IMR-90 (cell line): ENCODE measurements at places on chromosomes 2 and 18. TPM values are rescaled to one million over a fixed set of nuclear protein-coding genes. Genes with fewer than 3 reads are reported as not detected.

GRCh38 chr2:60318544-60318943 is 234.9 kb downstream of the BCL11A start:
- DNase-seq = no peak

- DNase-seq = no peak
Observed at GRCh38 chr2:219060821-219061791, at the start of gene IHH. Gene IHH, minus strand, starts transcription at chr2:219060921. Its CDS starts 454 bp downstream, at chr2:219060467.

- peak; percentile 9 for DNase-seq
Observed at GRCh38 chr2:216210701-216211540, 101.8 kb downstream of the XRCC5 start.

GRCh38 chr2:121903037-121903689 is 147.7 kb downstream of the TSN start:
- no peak for DNase-seq

DOK6 gene
- 2.7 and 3.9 TPM in 2 replicates for total RNA-seq

DNA sequence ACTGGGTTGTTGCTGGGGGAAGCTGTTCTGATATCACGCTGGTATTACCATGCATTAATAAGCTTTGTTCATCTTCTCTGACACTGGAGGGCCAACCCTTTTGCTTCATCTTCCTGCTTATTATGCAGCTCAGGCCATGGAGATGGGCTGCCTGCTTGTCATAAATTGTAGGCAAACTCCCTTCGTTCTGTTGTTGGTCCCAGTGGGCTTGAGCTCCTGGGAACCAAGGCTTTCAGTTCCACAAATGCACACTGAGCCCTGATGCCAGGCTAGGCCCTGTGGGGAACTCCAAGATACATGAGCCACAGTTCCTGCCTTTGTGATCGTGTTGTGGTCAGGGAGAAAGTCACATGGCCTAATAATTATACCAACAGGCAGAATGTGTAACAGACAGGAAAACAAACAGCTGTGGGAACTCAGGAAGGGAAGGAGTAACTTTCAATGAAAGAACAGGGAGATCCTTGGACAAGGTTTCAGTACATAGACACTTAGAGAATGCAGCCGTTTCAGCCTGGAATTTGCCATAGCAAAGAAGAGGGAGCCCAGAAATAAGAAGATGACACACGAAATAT is 49.0 kb upstream of the BCL2L11 start:
- DNase-seq = peak; percentile 73

DNA sequence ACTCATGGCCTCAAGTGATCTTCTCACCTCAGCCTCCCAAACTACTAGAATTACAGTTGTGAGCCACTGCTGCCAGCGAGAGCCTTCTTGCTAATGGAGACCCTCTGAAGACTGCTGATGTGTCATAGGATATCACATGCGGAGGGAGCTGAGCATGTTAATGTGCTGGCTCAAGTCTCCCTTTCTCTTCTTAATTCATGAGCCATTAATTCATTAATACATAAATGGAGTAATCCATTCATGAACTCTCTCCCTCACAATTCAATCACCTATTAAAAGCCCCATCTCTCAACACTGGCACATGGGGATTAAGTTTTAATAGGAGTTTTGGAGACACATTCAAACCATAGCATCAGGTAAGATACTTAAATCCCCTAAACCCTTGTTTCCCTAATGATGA is 54.8 kb downstream of the SYT4 start:
- DNase-seq = no peak

DNA sequence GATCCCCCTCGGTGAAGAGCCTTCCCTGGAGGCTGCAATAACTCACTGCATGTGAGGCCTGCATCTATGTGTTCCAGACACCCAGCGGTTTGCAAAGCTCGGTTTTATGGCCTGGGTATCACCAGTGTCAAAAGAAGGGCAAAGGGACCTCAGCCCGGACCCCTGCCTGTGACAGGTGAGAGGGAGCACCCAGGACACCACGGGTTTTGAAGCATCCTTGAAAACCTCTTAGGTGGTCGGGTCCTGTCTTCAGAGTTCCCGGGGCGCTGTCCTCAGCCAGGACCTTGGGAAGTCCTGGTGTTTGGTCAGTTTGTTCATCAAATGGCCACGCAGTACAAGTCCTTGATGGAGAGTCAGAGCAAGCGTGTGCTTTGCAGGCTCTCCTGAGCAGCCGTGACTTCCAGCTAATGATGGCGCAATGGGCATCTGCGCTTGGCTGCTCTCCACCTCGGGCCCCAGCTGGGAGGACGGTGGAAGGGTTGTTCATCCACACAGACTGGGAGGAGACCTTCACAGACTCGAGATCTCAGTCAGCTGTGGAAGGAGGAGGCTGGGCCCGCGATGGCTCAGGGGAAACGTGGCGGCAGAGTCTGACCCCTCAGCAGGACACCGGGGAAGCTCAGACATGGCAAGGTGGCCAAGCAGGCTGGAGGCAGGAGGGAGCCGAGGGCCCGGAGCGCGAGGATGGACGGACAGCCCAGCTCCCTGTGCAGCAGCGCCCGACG is 113.1 kb upstream of the GPC1 start:
- DNase-seq = peak; percentile 55

ACKR3 gene
- total RNA-seq = not detected in 2 replicates

- DNase-seq = peak; percentile 22
Observed at GRCh38 chr2:172437419-172438341, 10.3 kb downstream of the ITGA6 start.

DNA sequence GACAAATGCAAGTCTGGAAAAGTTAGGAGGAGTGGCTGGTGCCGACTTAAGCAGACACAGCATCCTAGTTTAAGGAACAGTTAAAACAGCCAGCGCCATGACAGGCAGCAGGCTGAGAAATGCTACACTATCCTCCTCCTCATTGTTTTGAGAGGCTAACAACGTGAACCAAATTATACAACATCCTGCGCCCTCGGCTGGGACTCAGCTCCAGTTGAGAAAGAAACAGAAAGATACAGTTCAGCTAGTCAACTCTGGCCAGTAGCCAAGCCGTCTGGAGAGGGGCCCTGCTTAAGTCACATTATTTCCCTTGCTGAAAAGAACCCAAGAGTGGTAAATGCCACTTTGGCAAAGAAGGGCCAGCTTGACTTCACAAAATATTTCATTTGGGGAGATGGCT is 90.2 kb downstream of the BCL11A start:
- DNase-seq = peak; percentile 48

- no peak for DNase-seq
Observed at GRCh38 chr2:191573216-191573615, 104.7 kb upstream of the NABP1 start.

DNA sequence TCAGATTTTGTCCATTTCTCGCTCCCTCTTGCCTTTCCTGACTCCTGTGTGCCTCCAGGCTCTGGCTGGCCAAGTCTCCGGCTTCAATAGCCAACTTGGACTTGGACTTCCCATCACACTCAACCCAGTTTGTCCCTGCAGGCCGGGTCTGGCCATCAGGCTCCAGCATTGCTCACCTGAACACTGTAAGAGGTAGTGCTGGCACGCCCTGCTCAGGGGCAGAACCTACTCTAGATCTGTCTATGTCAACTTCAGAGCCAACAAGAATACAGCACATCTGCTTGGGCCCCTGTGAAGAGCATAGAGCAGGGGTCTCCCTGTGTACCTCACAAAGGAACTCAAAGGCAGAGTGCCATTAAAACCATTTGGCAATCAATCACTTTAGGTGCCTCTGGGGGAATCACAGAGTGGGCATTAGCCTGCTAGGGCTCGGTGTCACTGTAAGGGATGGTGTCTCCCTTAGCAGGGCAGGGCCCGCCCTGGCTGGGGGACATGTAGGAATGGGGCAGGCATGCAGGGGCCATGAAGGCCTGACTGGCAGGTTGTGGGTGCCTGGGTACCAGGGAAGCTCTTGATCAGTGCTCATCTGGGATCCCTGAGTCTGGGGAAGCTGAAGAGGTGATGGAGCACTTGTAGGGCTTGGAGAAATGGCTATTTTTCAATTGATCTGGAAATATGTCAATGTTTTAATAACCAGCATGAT is 325.9 kb downstream of the CLIP4 start:
- no peak for DNase-seq

DNA sequence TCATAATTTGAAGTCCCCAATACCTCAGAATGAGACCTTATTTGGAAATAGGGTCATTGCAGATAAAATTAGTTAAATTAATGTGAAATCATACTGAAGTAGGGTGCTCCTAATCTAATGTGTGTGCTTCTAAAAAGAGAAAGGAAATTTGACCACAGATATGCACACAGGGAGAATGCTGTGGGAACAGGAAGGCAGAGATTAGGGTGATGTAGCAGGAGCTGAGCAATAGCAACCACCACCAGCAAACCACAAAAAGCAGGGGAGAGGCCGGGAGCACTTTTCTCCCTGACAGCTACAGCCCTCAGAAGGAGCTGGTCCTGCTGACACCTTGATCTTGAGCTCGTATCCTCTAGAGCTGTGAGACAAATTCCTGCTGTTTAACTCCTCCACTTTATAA is 24.6 kb upstream of the SCG2 start:
- peak; percentile 75 for DNase-seq

DNA sequence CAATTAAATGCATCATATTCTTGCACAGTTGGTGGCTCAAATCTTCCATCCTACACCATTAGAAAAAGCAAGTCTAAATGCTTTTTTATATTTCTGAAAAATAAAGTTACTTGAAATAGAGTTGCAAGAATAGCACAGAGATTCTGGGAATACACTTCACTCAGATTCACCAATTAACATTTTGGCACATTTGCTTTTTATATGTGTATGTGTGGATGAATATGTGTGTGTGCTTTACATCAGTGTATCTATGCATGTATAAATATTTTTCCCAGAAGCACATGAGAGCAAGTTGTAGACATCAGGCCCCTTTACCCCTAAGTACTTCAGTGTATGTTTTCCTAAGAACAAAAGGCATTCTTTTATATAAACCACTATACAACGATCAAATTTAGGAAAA is 27.6 kb upstream of the MSH2 start:
- DNase-seq = no peak

DNA sequence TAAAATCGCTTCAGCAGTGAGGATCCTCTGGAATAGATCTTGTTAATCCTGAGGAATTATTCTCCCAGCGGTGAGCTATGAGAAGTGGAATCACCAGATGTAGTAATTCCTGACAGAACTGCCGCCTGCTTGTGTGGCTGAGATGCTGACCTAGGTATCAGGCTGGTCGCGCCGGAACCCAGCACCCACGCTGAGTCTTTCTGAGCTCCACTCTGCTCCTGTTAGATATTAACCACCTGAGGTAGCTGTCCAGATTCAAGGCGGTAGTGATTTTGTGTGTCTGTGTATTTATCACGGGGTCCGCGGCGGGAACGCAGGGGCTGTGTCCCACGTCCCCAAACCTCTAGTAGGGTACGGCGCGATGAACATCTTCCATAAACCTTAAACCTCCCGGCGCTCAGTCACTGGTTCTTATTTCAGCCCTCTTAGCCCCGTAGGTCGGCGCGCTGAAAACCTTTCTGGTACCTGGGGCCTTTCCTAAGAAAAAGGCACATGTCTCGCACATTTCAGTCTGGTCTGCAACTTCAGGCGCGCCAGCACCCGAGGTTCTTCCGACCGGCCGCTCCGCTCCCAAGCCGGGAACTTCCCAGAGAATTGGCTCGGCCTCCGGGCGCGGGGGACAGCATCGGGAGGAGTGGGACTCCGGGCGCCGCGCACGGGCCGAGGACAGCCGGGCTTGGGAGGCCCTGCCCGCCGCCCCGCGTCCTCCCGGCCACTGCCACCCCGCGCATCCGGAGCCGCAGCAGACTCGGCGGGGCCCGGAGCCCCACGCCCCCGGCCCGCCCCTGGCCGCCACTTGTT is 542 bp upstream of the CNNM3 start:
- DNase-seq = peak; percentile 63

DNA sequence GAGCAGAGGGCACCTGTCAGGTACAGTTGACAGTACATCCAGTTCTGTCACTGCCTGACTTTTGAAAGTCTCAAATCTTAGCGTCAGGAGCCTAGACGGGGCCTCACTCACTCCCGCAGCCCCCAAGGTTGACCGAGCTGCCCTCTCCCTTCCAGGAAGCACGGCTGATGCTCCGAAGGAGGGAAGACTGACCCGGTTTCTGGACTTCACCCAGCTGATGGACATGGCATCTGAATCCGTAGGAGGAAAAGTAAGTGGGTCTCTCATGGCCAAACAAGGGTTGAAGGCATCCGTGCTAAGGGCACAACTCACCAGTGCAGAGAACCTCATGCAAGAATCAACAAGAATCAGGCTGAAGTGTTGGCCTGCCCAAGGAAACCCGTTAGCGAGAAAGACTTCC is 12.9 kb downstream of the ALLC start:
- DNase-seq = no peak

- no peak for DNase-seq
Observed at GRCh38 chr2:189128970-189129369, 50.6 kb downstream of the COL5A2 start.

ZNF396 gene
- total RNA-seq = 0.54 and 0.56 TPM in 2 replicates

ITPRIPL1 gene
- total RNA-seq = 1.1 and 1.4 TPM in 2 replicates

DNA sequence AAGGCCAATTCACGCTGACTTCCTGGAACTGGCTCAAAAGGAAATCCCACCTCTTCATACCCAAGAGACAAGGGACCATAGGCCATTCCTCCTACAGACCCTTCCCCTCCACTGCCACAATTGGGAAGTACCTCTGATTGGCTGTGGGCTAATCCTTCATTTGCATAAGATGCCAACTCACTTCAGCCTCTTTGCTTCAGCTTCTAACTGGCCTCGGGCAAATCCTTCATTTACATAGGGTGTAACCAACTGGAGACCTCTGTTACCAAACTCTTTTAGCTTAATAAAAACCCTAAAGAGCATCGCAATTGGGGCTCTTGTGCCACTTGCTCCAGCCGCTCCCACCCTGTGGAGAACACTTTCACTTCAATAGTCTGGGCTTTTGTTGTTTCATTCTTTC is 38.2 kb downstream of the MC2R start:
- DNase-seq = no peak
